ENCODE measurements at places on chromosomes 2 and 18. TPM values are rescaled to one million over a fixed set of nuclear protein-coding genes. Genes with fewer than 3 reads are reported as not detected.

The RTP5 gene
- not detected for total RNA-seq

The RESP18 gene
- not detected for total RNA-seq

DNA sequence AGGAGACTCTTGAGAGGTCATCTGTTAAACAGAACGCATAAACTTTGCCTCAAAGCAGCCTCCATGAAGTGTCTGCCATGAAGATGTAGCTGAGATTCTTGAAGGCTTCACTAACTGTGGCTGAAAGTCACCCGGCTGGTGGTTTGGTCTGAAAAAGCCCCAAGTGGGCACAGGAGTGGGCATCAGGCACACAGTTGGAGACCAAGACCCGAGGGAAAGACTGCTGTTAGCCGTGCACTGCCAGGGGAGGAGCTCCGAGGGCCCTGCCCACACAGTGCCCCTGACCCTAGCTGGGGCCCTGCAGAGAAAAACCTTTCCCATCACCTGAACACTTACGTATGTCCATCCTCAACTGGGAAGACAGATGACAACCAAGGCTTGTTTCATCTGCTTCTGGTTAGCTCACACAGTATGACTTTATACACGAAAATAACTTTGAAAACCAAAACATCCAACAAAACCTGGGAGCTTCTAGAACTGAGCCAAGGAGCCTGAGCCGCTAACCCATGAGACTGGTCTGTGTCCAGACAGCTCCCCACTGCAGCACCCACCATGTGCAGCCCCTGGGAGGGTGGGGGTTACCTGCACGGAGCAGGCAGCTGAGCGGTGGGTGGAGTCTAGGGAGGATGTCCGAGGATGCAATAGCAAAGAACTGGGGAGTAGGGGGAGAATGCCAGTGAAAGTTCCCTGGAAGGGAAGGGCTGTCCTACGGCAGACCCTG is 15.4 kb downstream of the HJURP start:
- no peak for DNase-seq

GRCh38 chr18:31436825-31437224 is 10.7 kb upstream of the DSG3 start:
- DNase-seq: no peak

The HOXD3 gene
- total RNA-seq: 5.3 TPM

The FEV gene
- not detected for total RNA-seq

- DNase-seq: no peak
Observed at GRCh38 chr2:84022810-84023431, 436.2 kb downstream of the SUCLG1 start.

GRCh38 chr2:120791962-120792297 is 56.3 kb downstream of the GLI2 start:
- DNase-seq: no peak

DNA sequence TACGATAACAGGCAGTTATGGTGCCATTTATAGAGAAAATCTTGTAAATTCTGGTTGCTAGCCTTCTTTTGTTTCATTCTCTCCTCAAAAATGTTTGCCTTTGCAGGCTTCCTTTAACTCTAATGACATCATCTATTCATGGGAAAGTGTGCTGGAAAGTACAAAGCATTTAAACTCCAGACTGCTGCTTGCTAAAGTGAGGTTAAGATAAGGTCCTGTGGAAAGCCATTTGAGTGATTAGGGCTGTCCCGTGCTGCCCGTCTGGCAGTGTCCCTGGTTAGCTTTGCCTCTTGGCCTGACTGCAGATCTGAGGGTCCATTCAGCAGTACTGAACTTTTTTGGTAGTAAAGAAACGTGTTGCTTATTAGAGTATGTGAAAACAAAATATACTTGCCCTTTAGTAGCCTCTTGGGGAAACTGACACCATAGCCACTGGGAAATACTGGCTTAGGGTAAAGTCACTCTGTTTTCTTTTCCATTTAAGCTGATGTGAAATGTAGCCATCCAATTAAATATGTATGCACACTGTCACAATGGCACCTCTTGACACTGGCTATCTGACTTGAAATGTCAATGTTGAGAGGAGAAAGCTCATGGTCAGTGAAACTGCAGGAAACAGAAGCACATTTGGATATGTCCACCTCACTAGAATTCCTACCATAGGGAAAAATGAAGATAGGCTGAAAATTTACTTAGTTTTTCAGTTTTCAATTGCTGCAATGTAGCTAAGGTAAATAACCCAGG is 321.5 kb downstream of the SLC8A1 start:
- no peak for DNase-seq

- no peak for DNase-seq
Observed at GRCh38 chr2:163775304-163775703, 39.5 kb upstream of the FIGN start.

Data from mesenteric fat pad (tissue), 1 donor.